AG08396 (cell line): ENCODE measurements at places on chromosomes 11 and 22.

DNA sequence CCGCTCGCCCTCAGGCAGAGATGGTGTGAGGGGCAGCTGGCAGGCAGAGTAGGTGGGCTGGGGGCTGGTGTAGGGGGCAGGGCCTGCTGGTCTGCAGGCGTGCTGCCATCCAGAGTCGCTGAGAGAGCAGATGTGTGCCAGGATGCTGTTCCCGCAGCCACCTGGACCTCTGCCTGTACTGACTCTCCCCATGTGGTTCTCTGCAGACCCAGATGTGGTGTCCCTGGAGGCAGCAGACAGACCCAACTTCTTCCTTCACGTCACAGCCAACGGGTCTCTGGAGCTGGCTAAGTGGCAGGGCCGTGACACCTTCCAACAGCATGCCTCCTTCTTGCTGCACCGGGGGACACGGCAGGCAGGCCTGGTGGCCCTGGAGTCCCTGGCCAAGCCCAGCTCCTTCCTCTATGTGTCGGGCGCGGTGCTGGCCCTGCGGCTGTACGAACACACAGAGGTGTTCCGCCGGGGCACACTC lies 58.6 kb downstream of the OTOG start:
- no peak for DNase-seq

DNA sequence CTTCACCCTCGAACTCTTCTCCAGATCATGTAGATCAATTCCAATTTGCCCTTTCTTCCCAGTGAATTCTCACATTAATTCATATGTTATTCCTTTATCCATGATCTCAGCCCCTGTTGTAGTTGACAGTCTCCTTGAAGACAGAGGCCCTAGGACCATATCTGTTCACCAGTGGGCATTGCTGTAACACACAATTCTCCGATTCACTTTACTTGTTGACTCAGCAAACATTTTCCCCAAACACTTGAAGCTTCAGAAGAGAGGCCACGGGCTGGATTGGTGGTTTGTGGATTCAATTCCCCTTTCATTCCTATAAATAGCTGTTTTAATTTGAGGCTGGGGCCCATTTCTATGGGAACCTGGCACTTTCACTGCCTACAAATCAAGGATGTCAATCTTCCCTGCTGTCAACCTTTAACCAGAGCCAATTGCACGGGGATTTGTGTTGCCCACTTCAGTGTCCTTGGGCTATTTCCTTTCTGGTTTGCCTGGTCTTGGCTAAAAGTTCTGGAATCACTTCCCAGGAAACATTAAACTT lies 393.0 kb upstream of the KIRREL3 start:
- DNase-seq: no peak

DNA sequence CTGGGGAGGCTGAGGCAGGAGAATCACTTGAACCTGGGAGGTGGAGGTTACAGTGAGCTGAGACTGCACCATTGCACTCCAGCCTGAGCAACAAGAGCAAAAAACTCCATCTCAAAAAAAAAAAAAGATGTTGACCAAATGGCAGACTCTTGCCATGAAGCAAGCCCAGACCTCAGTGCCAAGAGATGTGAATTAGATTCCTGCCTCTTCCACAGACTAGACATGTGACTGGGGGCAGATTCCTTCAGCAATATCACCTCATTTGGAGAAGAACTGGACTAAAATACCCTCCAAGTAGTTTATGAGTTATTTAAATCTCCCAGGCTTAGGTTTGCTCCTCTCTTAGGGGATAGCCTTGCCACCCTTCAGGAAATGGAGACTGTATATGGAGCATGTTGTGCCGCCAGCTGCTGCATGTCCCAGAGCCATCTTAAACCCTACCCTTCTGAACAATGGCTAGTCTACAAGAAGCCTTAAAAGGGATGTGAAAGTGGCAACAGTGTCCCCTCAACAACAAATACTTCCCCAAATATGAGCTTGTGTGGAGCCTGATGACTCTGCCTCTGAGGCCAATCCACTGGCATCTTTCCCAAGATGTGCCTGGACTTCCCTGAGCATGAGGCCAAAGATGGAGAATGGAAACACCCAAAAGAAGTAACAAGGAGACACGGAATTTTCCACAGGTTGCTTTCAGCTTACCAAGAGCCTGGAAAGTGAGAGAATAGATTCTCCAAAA lies 763 bp upstream of the MS4A7 start:
- no peak for DNase-seq

GRCh38 chr11:73030130-73030529 lies 112.0 kb downstream of the FCHSD2 start:
- no peak for DNase-seq

- DNase-seq: no peak
Observed at GRCh38 chr11:61007383-61007955, 36.0 kb downstream of the CD6 start.

DNA sequence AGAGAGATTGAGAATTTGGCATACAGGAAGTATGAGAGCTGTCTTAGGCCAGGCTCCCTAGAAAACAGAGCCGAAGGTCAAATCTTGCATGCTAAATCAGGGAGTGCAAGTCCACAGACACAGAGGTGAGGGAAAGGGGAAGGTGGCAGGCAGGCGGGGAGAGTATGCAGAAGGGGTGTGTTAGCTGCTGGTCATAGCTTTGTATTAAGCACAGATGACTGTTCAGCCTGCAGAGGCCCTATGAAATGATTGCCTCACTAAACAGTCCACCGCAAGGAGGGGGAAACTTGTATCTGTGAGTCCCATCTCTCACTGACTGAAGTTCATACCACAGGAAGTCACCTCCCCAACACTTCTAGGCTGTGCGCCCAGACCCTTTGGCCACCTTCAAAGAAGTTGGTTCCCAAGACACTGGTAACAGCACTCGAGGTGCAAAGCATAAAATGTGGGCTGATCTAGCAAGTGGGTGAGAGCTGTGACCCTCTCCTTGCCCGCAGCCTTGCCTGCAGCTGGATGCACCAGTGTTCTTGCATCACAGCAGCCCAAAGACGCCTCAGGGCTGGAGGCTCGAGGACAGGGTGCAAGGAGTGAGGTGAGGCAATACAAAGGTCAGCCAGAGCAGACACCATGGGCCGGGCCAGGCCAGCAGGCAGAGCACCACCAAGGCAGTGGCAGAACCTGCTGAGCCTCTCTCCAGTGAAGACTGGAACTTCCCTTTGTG lies 115.3 kb upstream of the TBCEL start:
- no peak for DNase-seq

DNA sequence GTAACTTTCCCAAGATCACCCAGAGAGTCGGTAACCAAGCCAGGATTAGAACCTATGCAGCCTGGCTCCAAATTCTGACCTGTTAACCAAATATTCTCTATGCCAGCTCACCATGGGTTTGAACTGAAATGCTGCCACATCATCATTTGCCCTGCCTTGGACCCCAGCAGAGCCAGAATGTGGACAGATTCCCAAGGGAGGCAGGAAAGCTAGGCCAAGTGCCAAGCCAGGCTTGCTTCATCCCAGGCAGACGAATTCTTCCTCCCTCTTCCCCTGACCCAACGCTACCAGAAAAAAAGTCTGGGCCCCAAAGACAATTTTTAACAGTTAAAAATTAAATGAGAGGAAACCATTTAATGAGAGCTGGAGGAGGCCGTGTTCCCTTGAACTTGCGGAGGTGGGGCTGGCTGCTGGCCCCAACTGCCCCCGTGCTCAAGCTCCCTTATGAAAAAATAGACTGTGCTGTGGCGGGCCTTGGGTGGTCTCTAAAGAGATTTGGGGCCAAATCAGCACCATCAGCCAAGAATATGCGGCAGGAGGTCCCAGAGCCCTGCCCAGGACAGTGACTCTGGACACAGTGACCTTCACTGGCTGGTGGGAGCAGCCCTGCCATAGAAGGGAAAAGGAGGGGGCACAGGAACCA lies 184.1 kb upstream of the SYT13 start:
- no peak for DNase-seq

DNA sequence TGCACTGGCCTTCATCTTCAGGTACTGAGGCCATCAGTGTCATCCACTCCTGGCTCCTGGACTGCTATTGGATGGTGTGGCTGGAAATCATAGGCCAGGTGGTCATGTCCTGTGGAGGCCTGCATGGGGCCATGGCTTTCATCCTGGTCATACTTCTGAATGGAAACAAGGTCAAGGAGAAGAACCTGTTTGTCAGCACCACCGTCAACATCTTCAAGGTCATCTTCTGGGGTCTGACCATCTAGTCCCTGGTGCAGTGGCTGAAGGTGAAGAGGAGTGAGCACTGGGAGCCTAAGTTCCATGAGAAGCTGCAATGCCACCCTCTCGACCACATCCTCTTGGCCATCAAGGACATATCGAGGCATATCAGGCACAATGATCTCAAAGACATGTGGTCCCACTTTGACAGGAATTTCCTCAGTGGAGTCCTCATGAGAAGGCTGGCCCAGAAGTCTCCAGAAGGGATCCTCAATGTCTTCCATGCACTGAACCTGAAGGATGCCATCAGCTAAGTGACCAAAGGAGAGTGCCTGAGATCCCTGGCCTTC lies 120.0 kb upstream of the SERPIND1 start:
- no peak for DNase-seq

GRCh38 chr22:46104170-46104880 lies 46.0 kb upstream of the PPARA start:
- no peak for DNase-seq

- no peak for DNase-seq
Observed at GRCh38 chr11:30774496-30775232, 188.5 kb upstream of the MPPED2 start.

DNA sequence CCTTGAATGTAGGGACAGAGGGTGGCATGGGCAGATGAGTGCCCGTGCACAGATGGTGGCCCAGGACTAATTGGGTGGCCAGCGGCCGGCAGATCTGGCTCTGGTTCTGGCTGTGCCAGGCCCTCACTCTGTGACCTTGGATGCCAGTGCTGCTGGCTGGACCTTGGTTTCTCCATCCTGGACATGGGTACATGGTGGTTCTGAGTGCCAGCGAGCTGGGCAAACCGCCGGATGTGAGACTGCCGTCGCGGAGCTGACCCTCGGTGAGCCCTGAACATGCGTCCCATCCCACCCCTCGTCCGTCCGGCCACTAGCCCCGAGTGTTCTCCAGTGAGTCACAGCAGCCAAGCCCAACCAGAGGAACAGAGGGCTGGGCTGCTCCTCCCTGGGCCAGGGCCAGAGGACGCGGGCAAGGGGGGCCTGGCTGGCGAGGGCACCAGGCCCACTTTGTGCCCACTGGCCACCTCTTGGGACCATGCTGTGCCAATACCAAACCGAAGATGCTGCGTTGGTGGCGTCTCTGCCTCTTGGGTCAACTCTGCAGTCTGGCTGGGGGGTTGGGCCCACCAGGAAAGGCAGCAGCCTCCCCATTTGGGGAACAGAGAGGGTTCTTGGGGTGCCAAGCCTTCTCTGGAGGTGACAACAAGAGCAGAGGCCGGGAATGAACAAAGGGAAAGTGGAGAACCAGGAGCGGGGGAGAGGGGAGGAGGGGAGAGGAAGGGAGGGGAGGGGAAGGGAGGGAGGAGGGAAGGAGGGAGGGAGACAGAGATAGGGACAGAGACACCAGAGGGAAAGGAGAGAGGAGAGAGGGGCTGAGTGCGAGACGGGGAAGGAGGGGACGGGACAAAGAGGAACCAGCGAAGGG lies 10.7 kb downstream of the LSP1 start:
- peak; percentile 97 for DNase-seq

DNA sequence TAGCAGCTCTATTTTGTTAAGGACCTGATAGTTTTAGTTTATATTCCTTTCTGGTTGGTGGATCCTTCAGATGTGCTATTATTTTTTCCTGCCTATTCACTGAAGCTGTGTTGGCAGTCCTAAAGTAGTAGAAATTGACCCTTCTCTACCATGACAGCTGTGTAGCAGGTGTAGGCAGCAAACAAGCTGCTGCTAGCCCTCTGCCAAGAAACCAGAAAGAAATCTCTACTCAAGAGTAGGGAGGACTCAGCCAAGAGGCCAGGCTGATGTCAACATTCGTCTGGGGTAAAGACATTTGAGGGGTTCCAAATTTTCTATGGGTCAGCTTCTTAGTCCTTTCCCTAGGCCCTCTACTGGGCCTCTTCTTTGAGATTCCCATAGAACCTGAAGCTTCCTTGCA lies 51.2 kb downstream of the CSTF3 start:
- DNase-seq: no peak

- no peak for DNase-seq
Observed at GRCh38 chr22:28710107-28710506, 30.5 kb upstream of the TTC28 start.

DNA sequence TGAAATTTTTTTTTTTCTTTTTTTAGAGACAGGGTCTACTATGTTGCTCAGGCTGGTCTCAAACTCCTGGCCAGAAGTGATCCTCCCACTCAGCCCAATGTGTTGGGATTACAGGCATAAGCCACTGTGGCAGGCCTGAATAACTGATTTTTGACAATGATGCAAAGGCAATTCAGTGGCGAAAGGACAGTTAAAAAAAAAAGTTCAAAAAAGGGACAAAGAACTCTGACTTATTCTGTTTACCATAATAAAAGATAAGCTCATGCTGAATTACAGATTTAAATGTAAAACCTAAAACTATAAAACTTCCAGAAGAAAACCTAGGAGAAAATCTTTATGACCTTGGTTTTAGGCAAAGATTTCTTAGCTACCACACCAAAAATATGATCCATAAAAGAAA lies 48.9 kb downstream of the ATG16L2 start:
- no peak for DNase-seq

DNA sequence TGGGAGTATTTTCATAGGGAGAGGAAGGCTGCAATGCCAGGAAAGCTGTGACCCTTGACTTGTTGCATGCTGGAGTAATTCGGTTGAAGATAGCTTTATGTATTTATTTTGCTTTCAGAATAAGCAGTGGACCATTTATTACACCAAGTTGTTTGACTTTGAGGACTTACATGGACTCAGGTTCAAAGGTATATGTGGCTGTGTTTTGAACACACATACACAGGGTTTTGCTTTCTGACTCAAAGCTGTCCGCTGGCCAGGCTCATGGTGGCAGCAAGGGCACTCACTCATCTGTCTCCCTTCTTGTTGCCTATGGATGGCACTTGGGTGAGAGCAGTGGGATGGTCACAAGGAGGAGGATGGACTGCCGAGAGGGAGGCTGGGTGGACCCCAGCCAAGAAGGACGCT lies 6.5 kb downstream of the TIMP3 start:
- no peak for DNase-seq

- DNase-seq: peak; percentile 53
Observed at GRCh38 chr22:40410272-40410671, 39.9 kb downstream of the SGSM3 start.

DNA sequence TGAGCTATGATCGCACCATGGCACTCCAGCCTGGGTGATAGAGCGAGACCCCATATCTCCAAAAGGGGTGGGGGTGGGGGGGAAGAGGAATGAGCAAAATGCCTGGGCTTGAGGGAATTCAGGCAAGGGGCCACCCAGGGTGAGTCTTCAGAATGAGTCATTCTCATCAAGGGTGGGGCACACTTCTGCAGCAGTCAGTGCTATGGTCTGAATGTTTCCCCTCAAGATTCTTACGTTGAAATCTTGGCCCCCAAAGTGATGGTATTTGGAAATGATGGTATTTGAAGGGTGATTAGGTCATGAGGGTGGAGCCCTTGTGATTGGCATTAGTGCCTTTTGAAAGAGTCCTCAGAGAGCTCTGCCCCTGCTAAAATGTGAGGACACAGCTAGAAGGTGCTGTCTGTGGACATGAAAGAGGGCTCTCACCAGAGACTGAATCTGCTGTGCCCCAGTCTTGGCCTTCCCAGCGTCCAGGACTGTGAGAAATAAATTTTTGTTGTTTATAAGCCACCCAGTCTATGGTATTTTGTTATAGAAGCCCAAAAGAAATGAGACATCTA lies 86.4 kb upstream of the THY1 start:
- DNase-seq: peak; percentile 38
